ENCODE measurements at places on chromosomes 1 and 21.

- DNase-seq: no peak
These were observed 307.0 kb upstream of the PRMT6 start for GRCh38 chr1:106749491-106749890.

GRCh38 chr1:1537626-1538250 lies 2.7 kb downstream of the TMEM240 start:
- DNase-seq: no peak

GRCh38 chr1:41003127-41003639 lies 18.3 kb downstream of the SLFNL1 start:
- DNase-seq: no peak

DNA sequence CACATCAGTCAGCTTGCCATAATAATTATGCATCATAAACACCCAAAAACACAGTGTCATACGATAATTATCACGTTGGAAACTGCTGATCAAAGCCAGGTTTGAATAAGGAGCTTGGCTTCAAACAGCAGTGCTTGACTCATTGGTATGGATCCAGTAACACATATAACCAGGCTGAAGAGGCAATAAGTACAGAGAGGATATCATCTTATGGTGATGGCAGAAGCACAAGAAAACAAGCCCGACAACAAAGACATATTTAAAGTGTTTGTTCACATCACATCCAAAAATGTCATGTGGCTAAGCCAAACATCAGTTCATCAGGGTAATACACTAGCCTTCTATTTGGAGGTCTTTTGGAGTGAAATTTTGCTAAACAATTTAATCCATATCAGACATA lies 389.7 kb downstream of the NCAM2 start:
- DNase-seq: no peak

- DNase-seq: no peak
These were observed 1.7 kb downstream of the GABPB2 start for GRCh38 chr1:151072224-151072623.

- DNase-seq: peak; percentile 29
These were observed 42.5 kb upstream of the DISC1 start for GRCh38 chr1:231584117-231584516.

DNA sequence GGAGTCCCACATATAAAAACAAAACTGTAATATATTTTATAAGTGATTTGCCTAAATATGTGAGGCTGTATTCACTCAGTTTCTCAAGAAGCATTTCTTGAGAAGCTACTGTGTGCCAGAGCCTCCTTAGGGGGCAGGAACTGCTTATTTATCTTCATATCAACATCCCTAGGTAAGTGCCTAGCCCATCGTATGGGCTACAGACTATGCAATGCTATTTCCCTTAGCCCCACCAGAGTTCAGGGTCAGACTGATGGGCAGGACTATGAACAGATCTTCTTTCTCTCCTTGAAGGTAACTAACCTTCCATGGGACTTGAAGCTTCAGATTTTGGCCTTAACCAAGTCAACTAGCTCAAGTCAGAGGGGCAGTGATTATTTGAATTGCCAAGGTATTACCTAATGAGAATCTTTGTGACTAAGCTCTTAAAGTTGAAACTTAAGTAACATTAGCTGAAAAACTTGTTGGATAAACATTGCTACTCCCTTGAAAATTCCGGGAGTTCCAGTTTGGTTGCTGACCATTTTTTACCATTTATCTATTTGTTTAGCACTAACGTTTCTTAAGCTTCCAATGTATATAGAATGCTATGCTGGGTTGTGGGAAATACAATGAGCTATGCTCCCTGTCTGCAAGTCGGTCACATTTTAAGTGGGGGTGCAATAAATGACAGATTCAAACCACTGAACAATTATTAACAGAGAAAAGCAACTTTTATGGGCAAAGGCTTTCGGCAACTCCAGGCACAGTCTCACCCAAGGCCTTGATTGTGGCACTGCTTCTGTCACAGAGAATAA lies 85.2 kb downstream of the GPR88 start:
- DNase-seq: no peak

GRCh38 chr21:45209685-45210284 lies 77.9 kb downstream of the POFUT2 start:
- peak; percentile 33 for DNase-seq

DNA sequence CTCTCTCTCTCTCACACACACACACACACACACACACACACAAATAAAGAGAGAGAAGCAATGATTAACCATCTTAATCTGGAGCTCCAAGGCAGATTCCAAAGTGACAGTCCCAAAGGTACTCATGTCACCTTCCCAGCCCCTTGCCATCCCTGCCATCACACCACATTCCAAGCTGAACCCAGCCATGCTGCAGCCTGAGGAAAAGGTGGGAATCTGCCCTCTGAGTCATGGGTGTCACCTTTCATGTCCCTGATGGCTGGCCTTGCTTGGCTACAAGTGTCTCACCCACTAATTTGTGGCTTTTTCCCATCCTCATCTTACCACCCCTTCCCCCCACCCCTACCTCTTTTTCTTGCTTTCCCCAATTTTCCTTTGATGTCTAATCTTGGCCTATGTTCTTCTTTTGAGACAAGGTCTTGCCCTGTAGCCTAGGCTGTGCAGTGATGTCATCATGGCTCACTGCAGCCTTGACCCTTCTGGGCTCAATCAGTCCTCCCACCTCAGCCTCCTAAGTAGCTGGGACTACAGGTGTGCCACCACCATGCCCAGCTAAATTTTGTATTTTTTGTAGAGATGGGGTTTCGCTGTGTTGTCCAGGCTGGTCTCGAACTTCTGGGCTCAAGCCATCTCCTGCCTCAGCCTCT lies 3.2 kb downstream of the ANXA9 start:
- no peak for DNase-seq

- no peak for DNase-seq
These were observed 17.3 kb downstream of the RIMS3 start for GRCh38 chr1:40648200-40648599.

- DNase-seq: no peak
These were observed 116.3 kb upstream of the HP1BP3 start for GRCh38 chr1:20903437-20903836.

- peak; percentile 52 for DNase-seq
These were observed 482.4 kb downstream of the NPHP4 start for GRCh38 chr1:5509664-5510452.

- DNase-seq: no peak
These were observed 108.9 kb downstream of the CRYAA start for GRCh38 chr21:43277481-43278351.

- no peak for DNase-seq
These were observed 14.0 kb downstream of the SFPQ start for GRCh38 chr1:35178874-35179380.

DNA sequence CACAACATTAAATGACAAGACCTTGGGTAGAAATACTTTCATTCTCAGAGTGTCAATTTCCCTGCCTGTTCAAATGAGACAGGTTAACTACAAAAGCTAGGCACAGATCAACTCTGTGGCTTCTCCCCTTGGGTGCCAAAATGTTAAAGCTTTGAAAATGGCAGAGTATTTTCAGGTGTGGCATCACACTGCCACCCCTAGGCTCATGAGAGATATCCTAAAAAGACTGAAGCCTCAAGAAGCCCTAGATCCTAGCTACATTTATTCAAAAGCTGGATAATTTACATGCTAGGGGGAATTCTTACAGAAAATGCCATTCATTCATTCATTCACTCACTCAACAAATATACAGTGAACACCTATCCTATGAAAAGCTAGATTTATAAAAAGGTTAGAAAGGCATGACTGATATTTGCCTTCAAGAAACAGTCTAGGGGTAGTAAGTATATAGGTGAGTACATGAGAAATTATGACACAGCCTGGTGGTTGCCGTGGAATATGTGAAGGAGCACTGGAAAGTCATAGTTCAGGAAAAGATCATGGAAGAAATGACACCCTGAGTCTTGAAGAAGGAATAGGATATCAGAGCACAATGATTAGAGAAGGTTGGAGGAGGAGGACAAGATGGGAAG lies 15.9 kb upstream of the RAB4A start:
- DNase-seq: no peak

DNA sequence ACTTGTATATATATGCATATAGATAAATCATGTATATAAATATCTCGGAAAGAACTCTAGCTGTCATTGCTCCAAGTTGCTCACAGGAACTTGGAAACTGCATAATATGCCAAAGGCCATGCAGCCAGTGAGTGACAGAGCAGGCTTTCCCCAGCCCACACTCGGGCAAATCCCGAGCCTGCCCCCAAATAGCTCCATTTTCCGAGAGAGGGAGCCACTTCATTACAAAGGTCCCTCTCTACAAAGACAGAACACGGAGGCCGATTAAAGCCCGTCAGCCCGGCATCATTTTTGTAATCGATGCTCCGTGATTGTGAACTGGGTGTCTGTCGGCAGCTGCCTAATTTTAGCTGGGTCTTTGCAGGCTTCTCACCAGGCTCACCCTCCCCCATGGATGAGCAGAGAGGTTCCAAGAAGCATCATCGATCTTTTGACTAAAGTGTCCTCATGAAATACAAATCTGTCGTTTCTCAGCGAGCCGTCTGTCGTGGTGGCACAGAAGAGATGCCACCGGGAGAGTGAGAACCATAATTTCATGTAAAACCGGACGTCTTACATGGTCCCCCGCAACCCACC lies 663.9 kb downstream of the PTPRU start:
- DNase-seq: no peak

DNA sequence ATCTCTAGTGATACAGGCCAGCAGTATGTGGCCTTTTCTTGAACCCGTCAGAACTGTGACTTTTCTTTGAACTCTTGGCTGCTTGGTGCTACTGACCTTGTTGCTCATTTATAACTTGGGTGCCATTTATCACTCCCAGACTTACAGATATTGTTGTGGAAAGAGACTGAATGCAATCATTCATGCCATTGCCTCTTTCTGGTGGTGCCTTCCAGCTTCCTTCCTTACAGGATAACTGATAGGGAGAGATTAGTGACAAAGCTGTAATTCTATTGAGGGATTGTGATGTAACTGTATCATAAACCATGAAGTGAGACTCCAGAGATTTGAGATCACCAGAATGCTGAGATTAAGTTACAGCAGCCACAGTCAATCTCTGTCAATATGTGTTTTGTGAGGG lies 256.5 kb downstream of the USP25 start:
- no peak for DNase-seq

DNA sequence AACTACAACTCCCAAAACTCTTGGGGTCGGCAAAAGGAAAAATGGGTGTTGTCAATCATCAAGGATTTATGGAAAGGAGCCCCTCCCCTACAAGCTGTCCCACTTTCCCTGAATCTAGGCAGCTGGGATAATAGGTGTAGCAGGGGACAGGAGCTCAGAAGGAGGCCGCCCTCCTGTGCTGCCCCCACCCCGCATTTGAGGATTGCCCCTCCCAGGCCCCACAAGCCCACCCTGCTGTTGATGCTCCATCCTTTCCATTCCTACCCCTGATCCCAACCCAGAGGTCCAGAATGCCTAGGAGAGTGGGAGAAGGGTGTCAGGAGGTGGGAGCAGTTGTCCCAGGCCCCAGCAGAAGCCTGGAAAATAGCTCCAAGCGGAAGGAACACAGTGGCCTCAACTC lies 1.9 kb upstream of the MRPL24 start:
- no peak for DNase-seq

DNA sequence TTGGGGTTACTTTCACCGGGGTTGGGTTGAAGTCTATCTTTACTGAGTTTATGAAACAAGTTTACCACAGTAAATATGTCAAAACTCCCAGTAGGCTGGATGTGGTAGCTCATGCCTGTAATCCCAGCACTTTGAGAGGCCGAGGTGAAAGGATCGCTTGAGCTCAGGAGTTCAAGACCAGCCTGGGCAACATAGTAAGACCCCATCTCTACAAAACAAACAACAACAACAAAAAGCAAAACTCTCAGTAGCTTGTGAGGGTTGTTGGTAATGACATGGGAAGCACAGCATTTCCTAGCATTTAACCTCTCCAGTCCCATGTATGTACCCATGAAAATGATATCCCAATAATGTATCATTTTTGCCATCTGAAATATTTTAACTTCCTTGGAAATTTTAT lies 34.7 kb downstream of the GJA5 start:
- no peak for DNase-seq

DNA sequence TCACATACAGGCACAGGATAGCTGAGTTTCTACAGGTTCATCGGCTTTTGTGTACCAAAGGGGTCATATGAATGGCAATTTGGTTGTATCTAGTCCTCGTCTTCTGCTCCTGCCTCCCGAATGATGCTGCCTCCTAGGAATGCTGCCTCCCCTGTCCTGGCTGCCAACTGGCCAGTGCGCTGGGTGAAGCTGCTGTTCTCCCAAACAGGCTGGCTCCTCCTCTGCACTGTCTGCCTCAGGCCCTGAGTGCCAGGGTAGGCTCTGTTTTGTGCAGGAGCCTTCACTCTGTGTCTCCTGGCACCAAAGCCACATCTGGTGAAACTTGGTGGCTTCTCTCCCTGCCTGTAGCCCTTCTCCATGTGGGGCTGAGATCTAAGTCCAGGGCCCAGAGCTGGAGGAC lies 60.3 kb downstream of the RHOU start:
- DNase-seq: no peak

GRCh38 chr1:244953901-244954300 lies 89.6 kb upstream of the HNRNPU start:
- no peak for DNase-seq

DNA sequence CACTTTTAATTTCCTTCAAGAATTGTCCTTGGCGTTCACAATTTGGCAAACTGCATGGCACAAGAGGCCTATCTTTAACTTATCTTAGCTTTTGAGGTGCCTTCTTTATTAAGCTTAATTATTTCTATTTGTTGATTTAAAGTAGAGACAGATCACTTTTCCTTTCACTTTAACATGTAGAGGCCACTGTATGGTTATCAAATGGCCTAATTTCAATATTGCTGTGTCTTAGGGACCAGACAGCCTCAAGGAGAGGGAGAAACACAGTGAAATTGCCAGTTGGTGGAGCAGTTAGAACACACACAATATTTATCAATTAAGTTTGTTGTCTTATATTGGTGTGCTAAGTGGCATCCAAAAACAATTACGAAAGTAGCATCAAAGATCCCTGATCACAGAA lies 1013.9 kb downstream of the KCNT2 start:
- peak; percentile 5 for DNase-seq

- no peak for DNase-seq
These were observed 37.6 kb upstream of the DISP3 start for GRCh38 chr1:11441211-11441952.

GRCh38 chr1:227245613-227246320 lies 72.5 kb downstream of the CDC42BPA start:
- DNase-seq: no peak

DNA sequence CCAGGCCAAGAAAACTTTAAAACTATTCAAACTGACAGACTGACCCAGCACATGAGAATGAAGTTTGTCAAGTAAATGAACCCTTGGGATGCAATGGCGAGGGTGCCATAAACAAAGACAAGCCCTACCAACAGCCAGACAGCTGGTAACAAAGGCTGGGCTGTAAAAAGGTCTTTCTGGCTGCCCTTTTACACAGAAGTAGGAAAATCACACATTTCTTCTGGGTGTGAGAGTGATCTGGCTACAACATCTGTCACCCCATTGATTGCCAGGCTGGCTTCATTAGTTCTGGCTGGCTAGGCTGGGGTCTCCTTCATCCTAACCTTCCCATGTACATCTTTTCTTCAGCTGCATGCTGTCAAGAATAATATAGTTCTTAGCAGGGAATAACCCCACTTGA lies 83.6 kb upstream of the FOXD3 start:
- no peak for DNase-seq

DNA sequence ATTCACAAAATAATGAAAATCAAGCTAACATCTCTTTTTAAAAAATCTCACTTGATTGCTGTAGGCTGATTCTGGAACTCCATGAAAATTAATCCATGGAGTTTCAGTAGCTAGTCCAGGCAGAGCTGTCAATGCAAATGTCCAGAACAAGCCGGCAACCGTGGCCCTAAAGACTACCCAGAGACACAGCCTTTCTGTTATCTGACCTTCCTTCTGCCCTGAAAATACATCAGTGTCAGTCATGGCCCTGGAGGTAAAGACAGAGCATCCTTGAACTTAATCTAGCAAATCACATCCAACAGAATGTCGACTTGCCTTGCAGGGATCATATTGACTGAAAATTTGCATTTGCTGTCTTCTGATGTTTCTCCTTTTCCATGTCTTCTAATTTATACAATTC lies 887.4 kb upstream of the B3GALT2 start:
- DNase-seq: no peak
